Hematopoietic multipotent progenitor cell treated with erythropoietin and hydrocortisone succinate and interleukin-3 and kit ligand, for 4 days (in vitro differentiated cells): ENCODE measurements at places on chromosomes 1 and 21.

- peak; percentile 40 for DNase-seq
Observed at GRCh38 chr1:23804183-23804835, 3.8 kb upstream of the GALE start.

GRCh38 chr1:12511516-12512468 is 106.2 kb downstream of the DHRS3 start:
- DNase-seq: no peak

DNA sequence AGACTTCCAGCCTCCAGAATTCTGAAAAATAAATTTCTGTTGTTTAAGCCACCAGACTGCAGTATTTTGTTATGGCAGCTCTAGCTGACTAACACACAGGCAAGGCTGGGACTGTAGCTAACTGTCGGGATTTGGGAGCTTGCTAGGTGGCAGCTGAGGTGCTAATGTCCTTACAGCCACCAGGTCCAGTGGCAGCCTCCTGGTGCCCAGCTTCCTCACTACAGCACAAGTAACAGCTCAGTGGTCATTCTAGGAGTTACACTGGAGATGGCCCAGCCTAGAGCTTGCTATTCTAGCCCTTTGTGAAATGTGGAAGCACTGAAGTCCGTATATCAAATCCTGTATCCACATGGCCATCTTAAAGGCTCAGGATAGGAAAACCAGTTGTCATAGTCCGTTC is 4.3 kb upstream of the C1orf115 start:
- peak; percentile 13 for DNase-seq

DNA sequence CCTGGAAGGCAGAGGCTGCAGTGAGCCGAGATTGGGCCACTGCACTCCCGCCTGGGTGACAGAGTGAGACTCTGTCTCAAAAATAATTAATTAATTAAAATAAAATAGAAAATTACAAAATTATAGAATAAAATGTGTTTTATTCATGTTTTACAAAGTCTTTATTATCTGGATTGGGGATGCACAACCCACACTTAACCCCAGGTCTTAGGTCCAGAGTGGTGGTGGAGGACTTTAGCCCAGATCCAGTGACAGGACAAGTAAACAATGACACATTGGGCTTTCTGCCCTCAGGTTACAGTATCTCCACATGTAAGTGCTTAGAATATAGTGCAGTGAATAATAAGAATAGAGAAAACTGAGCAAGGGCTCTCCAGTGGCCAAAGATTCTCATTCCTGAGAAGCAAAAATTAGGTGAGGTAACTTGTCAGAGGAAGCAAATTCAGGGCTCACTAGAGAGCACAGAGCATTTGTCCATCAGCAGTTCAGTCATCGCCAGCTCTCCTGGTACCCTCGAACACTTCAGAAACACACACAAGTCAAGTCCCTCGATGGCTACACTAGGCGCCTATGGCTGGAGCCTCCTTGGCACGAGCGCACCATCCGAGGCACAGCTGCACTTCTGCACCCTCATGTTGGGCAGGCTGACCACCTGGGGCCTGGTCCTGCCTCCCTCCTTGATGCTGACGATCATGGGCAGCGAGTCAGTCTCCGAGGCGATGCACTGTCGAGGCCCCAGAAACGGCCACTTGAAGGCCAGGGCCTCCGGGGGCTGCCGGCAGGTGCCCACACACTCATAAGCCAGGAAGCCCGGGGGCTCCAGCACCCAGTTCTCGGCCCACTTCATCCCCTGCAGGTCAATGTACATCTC is 2.6 kb downstream of the LEFTY1 start:
- no peak for DNase-seq

GRCh38 chr1:222167111-222167510 is 380.8 kb downstream of the HHIPL2 start:
- DNase-seq: peak; percentile 56

DNA sequence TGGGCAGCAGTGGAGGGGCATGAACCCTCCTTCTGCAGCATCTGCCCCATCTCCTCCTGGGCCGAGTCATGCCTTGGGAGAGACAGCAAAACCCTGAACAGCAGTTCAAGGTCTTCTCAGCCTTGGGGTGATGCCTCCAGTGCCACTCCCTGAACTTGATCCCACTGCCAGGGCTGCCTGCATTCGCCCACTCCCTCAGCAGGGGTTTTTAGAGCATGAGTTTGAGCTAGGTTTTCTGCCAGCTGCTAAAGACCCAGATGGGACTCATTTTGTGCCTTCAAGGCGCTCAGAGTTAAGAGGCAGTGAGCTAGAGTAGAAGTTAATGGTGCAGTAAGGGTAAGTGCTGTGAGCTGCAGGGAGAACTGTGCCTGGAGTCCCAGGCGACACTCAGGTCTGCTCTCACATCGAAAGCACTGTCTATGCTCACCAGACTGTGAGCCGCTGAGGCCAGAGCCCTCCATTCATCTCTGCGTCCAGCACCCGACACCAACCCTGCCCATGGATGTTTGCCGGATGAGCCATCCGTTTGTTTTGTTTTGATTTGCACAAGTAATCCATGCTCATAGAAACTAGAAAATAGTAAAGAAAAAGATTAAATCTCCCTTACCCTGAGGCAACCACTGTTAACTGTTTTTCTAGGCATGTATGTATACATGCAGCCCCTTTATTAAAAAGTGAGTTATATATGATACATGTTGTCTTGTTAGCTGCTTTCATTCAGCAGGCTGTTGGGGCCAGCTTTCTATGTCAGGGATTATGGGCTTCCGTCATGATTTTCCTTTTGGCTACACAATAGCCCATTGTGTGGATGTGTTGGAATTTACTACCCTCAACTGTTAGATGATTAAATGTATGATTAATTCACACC is 67.8 kb downstream of the VPS26C start:
- no peak for DNase-seq

DNA sequence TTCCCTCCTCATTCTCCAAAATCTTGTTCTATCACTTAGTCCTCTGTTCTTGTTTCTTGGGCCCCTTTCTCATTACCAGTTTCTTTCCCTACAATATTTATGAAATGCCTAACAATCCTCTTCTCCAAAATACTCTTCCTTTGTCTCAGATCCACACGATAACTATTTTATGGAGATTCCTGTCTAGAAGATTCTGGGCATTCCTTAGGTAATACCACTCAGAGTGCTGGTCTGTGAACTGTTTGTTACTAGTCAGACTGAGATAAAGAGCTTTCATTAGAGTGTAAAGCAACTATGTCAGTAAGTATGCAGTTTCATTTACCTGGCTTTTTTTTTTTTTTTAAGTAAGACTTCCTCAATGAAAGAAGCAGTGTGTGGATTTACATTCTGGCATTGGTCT is 18.1 kb upstream of the RCOR3 start:
- DNase-seq: no peak

DNA sequence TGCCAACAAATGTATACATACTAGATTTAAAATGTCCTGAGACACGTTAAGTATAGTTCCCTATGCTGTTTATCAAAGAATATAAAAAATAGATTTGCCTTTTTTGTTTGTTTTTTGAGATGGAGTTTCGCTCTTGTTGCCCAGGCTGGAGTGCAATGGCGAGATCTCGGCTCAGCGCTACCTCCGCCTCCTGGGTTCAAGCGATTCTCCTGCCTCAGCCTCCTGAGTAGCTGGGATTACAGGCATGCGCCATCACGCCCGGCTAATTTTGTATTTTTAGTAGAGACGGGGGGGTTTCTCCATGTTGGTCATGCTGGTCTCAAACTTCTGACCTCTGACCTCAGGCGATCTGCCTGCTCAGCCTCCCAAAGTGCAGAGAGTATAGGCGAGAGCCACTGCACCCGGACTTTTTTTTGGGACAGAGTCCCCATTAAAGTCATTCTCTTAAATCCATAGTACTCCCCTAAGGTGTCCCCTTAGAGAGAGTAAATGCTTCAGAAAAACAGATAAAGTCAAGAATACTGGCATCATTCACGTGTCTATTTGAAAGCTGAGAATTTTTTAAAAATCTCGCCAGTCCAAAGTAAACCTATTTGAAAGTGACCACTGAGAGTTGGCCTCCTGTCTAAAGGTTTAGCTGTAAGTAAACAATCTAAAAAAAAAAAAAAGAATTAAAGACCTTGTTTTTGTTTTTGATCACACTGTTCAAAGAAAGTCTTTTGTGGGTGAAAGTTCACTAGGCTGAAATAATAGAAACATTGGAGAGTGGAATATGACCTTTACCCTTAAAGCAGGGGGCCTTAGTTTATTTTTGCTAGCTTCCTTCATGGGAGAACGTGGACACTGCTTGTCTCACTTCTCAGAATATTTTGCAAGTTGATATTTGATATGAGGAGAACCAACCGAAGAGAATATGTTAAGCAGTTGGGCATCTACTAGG is 48.0 kb upstream of the SLC16A1 start:
- no peak for DNase-seq

GRCh38 chr21:45871616-45872236 is 109.8 kb upstream of the COL6A1 start:
- no peak for DNase-seq

DNA sequence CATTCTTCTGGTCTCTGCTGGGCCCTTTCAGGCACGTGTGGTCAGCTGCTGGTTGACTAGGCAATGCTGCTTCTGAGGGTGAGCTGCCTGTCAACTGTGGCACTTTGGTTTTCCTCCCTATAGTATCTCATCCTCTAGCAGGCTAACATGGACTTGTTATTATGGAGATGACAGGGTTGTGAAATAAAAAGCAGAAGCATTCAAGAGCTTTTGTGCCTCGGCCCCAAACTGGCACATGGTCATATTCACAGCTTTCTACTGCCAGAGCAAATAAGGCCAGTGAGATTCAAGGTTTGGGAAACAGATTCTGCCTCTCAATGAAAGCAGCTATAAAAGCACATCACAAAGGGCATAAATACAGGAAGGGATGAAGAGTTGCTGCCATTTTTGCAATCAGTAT is 1.6 kb upstream of the ZNF124 start:
- peak; percentile 50 for DNase-seq

GRCh38 chr1:114610546-114611245 is 29.3 kb upstream of the BCAS2 start:
- DNase-seq: no peak

DNA sequence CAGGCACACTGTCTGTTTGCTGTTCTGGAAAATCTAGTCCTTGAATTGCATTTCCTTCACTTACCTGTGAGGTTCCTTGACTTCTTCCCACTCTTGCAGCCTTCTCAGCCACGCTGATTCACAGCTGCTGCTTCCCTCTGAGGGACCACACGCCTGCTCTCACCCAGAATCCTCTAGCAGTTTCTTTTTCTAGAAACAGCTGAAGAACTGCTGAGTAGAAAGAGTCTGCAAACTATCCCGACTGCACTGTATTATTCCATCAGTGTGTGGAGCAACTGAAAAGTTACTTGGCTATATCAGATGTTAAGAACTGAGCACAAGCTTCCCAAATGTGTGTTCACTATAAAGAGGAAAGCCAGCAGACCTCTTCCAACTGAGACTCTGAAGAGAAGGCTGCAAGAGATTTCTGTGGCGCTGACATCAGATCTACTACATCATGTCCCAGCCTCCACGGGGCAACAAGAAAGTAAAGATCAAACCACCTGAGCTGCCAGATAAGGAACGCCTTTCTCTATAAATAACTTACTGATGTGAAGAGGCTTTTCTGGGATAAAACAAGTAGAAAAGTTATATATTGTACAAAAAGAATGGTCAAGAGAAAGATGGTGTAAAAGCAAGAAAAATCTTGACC is 226.6 kb downstream of the RERE start:
- DNase-seq: peak; percentile 33

DNA sequence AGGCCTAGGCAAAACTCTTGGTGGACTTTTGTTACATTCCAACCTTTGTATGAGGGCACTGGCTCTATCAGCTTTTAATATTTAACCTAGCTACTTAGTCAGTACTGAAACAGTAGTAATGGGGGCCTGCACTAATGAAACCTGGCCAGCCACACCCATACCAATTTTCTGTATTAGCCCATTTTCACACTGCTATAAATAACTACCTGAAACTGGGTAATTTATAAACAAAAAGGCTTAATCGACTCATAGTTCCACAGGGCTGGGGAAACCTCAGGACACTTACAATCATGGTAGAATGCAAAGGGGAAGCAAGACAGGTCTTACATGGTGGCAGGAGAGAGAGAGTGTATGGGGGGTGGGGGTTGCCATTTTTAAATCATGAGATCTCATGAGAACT is 245.7 kb upstream of the RGS18 start:
- no peak for DNase-seq

DNA sequence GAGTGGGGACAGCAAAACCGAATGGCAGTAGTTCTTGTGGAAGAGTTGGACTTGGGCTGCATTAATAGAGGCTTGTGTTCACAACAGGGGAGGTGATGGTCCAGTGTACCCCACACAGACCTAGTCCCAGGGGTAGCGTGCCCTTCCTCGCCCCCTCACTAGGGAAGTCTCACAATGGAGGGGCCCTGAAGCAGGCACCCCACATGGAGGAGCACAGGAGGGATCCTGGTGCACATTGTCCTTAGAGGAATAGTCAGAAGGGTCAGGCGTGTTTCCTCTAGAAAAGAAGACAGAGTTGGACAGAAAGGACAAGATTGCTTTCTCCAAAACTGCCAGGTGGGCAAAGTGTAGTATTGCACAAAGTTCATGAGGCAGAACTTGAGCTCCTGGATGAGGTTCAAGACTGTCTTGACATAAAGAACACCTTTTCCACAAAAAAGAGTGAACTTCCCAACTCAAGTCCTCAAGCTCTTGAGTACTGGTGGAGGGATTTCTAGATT is 23.3 kb downstream of the ETNK2 start:
- DNase-seq: peak; percentile 22

DNA sequence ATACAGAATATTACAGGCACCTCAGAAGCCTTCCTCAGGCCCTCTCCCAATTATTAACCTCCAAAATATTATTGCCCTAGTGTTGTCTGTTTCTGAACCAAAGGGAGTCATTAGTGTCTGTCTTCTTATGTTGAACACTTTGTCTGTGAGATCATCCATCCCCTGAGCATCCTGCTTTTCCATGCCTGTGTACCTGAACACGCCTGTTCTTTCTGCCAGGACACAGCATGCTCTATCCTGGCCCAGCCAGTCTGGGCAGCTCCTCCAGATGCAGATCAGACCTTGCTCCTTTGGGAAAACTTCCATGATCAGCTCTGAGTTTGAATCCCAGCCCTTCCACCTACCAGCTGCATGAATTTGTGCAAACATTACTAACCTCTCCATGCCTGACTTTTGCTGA is 11.0 kb upstream of the CDC42 start:
- no peak for DNase-seq
